ENCODE measurements at places on chromosomes 1 and 21.

DNA sequence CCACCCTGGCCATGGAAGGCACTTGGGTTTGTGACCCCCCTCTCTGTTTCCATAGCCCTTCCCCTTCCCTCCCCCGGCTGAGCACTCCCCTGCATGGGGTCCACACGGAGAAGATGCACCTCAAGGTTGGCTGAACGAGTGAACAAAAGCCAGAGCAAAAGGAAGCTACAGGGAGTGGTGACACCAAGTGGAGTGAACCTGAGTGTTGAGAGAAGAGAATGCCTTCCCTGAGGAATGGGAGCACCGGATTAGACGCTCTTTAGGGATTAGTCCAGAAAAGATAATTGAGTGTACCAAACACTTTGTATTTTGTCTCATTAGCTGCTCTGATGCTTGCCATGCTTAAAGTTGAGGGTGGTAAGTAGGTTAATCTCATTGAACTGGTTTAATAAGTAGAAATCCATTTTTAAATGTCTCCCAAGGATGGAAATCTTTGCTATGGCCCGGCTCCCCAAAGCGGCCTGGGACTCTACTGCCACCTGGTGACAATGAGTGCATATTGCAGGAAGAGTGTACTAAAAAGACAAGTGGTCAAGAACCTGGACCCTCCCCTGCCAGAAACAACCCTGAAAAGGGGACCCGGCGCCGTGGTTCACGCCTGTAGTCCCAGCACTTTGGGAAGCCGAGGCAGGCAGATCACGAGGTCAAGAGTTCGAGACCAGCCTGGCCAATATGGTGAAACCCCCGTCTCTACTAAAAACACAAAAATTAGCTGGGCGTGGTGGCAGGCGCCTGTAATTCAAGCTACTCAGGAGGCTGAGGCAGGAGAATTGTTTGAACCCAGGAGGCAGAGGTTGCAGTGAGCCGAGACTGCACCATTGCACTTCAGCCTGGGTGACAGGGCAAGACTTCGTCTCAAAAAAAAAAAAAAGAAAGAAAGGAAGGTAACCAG lies 150.6 kb upstream of the ZC3H12A start:
- peak; percentile 3 for DNase-seq

GRCh38 chr1:116983678-116984077 lies 17.9 kb upstream of the CD101 start:
- no peak for DNase-seq

DNA sequence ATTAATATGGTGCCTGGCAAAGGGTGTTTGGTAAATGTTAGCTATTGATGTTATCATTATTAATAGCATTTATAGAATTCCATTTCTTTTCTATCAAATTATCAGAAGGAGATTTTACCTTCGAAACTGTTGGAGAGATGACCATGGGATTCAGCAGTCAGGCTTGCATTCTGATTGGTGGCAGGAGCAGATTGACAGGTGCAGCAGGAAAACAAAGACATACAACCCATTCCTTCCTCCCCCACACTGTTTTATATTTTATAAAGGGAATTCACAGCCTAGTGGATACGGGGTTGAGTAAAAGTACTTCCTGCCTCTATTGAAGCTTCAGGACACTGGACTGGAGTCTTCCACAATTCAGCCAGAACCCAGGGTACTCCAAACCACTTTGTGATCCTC lies 55.1 kb upstream of the SYT14 start:
- DNase-seq, result no peak

DNA sequence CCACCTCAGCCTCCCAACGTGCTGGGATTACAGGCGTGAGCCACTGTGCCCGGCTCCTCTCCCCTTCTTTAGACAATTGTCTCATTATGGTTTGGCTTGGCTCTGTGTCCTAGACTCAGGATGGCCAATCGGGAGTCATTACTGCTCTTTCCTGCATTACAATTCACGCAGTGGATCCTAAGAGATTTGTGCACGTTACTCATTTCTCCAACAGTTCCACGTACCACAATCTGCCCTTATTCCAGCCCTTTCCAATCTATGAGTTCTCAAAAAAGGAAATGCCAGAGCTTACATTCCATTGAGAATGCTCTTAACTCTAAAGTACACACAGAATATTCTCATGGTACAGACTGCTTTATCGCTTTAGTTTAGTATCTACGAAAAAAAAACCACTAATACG lies 357.0 kb downstream of the GPATCH2 start:
- peak; percentile 56 for DNase-seq

DNA sequence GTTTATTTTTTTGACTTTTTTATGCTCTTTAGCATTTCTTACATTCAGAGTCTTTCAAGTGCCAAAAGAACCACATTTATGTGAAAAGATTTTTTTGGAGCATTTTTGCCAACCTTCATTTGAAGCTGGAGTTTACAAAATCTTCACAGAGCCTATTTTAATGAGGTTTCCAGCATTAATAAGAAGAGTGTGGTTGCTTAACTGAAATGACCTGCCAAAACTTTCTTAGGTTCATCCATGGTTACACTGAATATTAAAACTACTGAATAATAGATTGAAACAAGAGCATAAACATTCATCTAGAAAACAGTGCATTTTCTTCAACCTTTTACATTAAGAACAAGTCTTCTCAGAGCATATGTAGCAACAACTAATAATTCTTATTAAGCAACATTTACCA lies 672.3 kb upstream of the CXADR start:
- DNase-seq, result no peak

DNA sequence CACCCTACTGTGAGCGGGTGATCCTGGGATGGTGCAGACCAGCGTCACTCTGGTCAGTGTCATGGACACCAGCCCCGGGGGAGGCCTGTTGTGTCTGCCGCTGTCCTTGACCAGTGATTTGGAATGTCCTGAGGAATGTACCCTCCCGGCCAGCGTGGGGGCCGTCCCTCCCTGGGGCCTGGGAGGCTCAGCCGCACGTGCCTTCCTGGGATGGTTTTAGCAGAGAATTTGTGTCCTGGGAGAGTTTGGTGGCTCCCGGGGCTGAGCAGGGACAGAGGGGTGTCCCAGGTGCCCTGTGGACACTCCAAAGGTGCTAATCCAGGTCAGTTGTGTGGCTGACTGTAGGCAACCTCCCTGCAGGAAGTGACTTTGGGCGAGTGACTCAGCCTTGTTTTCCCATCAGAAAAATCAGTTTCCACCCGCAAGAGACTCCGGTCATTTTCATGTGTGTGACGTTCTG lies 6.2 kb downstream of the ARHGEF16 start:
- DNase-seq, result no peak

GRCh38 chr1:54575605-54576290 lies 27.7 kb downstream of the ACOT11 start:
- DNase-seq, result no peak

GRCh38 chr1:67001682-67002425 lies 52.1 kb downstream of the SLC35D1 start:
- DNase-seq, result no peak

DNA sequence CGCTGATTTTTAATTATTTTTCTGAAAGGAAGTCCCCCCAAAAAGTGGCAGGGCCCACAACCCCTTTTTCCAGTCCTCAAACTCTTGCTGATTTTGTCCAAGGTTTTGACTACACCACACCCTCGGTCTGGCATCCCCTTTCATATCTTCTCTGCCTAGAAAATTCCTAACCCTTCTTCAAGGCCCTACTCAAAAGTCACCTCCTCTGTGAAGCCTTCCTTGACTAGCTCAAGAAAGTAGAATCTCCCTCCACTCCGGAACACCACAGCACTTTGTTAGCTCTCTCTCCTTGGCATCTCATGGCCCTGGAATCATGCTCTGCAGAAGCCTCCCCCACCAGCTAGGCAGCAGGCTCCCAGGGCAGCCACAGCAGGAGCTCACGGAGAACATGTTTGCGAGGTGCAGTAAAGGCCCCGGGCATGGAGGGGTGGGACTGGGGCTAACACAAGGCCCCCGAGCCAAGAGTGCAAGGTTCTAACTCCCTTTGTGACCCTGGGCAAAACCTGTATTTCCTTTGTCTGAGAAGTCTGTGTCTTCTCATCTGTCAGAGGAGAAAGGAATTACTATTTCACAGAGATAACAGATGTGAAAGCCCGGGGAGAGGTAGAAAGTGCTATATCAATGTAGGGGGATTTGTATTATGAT lies 17.7 kb upstream of the S100A7 start:
- no peak for DNase-seq

GRCh38 chr1:62295921-62296491 lies 23.2 kb downstream of the KANK4 start:
- DNase-seq, result peak; percentile 88

Measured in fibroblast of skin of right biceps (primary cell).